WTC11 (cell line): ENCODE measurements at places on chromosomes 2 and 18. TPM values are rescaled to one million over a fixed set of nuclear protein-coding genes. Genes with fewer than 3 reads are reported as not detected.
A peak's percentile ranks its signal among the peaks of the same experiment; 100 is the strongest.

DNA sequence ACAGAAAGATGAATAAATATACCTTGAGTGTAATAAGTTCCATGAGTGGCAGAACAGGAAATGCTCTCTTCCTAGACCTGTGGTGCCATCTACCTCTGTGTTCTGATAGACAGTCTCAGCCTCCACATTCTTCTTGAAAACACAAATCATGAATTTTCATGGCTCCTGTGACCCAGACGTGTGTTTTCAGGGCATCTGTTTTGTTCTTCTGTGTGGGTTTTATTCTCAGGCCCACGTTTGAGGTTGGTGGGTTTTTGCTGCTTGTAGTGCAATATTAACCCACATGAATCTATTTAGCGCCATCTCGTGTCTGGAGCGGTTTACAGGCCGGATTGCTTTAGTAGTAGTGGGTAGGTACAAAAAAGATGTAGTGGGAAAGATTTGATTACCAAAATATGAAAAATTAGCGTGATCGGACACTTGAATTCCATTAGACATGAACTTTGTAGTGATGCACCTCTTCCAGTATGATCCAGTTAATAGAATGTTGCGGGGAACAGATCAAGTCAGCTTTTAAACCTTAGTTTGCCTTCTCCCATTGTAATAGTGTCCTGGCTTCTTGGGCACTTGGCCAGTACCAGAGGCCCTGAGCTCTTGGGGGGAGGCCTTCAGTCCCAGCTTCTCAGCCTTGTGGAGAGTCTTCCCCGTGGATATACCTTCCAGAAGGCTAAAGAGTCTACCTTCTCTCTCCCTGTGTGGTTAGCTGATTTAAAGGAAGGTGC, 256.5 kb downstream of the TPGS2 start:
- peak; percentile 50 for DNase-seq
- no peak overlapping the region for H3K27ac ChIP-seq
- H3K27me3 ChIP-seq, result no peaks in the 10 kb centered on the region
- H3K4me3 ChIP-seq, result no peak overlapping the region
- H3K4me1 ChIP-seq, result peaks cover 15% of the 10 kb centered on the region
- no peaks in the 10 kb centered on the region for H3K36me3 ChIP-seq

DNA sequence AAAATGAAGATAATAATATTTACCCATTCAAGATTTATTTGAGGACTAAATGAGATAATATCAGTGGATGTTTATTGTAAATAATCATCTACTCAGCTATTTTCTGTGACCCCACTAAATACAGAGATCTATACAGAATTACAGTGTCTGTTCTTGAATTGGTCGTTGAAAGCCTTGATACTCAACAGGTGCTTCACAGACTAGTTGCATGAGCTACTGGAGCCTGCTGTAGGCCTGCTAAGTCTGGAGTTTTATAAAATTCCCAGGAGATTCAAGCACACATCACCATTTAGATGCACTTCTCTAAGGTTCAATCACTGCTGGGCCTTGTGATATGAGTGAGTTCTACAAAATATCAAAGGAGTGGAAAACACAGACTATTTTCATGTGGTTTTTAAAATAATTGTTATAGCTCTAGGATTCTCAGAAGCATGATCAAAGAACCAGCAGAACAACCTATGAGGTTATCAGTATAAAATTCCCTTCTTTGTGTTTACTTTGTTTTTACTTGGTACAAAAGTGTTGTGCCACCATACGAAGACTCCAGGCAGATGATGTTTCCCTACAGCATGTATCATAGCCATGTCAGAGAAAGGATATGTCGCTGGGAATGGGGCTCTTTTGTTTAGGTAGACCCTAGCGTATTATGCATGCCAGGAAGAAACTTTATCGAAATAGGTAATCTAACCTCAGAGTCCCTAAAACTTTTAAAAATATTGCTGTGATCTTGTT, 7.1 kb downstream of the SULT1C4 start:
- DNase-seq, result no peak
- no peaks in the 10 kb centered on the region for H3K27me3 ChIP-seq
- H3K27ac ChIP-seq, result no peak overlapping the region
- H3K4me1 ChIP-seq, result peaks cover 29% of the 10 kb centered on the region
- no peak overlapping the region for H3K4me3 ChIP-seq

The VAMP8 gene
- 48.8 to 55.4 TPM (median 52.0 TPM) in 3 replicates for total RNA-seq

DNA sequence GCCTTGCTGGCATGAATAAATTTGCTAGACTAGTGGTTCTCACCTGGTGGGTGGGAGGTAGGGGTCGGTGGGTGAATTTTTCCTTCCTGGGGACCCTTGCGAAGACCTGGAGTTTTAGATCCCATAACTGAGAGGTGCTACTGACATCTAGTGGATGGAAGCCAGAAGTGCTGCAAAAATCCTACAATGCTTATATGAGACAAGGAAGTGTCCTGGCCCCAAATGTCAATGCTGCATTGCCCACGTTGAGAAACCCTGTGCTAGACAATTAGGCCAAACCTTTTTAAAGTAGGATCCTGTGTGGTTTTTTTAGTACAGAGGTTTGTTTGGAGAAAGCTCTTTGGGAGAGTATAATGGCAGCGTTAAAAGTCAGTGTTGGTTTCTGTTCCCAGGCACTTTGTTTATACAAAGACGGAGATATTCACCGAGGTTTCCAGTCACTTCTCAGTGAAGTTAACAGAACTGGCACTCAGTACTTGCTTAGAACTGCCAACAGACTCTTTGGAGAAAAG, 9.6 kb downstream of the SERPINB8 start:
- DNase-seq, result peak; percentile 55
- H3K27me3 ChIP-seq, result peaks cover 65% of the 10 kb centered on the region
- no peaks in the 10 kb centered on the region for H3K36me3 ChIP-seq
- no peak overlapping the region for H3K27ac ChIP-seq

The DPP10 gene
- 4.0 to 6.0 TPM (median 5.5 TPM) in 3 replicates for total RNA-seq

- H3K27me3 ChIP-seq, result no peaks in the 10 kb centered on the region
- DNase-seq, result no peak
- peaks cover 15% of the 10 kb centered on the region for H3K36me3 ChIP-seq
- H3K4me1 ChIP-seq, result peaks cover 85% of the 10 kb centered on the region
- peak overlapping the region; percentile 70 for H3K4me3 ChIP-seq
- H3K27ac ChIP-seq, result peak overlapping the region; percentile 99
These were observed 656 bp downstream of the LRRTM4 start for GRCh38 chr2:77521548-77521891.

- H3K4me1 ChIP-seq, result peaks cover 3% of the 10 kb centered on the region; the same call in 1 of the 2 replicates
- no peaks in the 10 kb centered on the region for H3K36me3 ChIP-seq
- H3K27me3 ChIP-seq, result no peaks in the 10 kb centered on the region
- DNase-seq, result no peak
- no peak overlapping the region for H3K4me3 ChIP-seq
- no peak overlapping the region for H3K27ac ChIP-seq
These were observed 87.5 kb downstream of the TMEM131 start for GRCh38 chr2:97908208-97908676.

DNA sequence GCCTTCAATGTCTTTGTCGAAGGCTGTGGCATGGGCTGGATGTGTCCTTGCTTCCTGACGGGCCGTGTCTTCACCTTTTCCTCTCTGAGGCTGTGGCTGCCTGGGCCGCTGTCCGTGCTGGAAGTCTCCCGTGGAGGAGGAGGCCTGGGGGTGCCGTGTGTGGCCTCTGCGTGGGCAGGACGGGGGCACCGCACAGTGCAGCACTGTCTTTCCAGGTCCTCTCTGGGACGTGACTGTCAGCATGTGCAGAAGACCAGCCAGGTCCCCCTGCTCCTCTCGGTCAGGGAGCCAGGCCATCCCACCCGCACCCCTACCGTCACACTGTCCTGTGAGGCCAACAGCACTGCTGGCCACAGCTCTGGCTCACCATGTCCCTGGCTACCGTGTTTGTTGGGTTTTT, 64.4 kb upstream of the ZNF236 start:
- DNase-seq, result no peak
- H3K27ac ChIP-seq, result no peak overlapping the region
- no peaks in the 10 kb centered on the region for H3K4me1 ChIP-seq
- H3K36me3 ChIP-seq, result no peaks in the 10 kb centered on the region

DNA sequence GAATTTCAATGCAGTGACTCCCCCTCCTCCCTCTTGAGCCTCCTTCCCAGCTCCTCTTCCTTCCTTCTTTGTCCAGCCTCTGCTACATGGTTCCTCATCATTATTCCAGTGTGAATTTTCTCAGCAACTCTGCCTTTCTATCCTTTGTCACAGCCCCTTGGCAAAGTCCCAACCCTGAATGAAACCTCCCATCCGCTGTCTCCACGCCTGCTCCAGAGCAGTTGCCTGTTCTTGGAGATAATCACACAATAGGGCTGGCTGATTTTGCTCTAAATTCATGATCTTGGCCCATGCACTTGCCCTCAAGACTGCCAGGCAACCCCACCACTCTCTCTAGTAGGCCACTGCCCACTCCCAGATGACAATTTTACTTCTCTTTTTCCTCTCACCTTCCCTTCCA, 61.4 kb downstream of the BCL2L11 start:
- H3K27me3 ChIP-seq, result no peaks in the 10 kb centered on the region; the same call in 1 of the 2 replicates
- no peak overlapping the region for H3K4me3 ChIP-seq
- H3K36me3 ChIP-seq, result no peaks in the 10 kb centered on the region
- DNase-seq, result no peak
- no peak overlapping the region for H3K27ac ChIP-seq

DNA sequence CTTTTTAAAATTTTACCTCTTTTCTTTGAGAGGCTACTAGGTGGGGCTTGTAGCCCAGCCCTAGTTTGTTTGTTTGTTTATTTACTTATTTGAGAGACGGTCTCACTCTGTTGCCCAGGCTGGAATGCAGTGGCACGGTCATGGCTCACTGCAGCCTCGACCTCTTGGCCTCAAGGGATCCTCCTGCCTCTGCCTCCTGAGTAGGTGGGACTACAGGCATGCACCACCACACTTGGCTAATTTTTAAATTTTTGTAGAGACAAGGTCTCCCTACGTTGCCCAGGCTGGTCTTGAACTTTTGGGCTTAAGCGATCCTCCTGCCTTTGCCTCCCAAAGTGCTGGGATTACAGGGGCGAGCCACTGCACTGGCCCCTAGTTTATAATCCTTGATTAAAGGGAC, 35.0 kb downstream of the ERLEC1 start:
- DNase-seq, result no peak
- no peak overlapping the region for H3K4me3 ChIP-seq
- H3K27me3 ChIP-seq, result no peaks in the 10 kb centered on the region
- H3K4me1 ChIP-seq, result peaks cover 20% of the 10 kb centered on the region
- peaks cover under 1% of the 10 kb centered on the region; the same call in 1 of the 2 replicates for H3K36me3 ChIP-seq
